NCI-H2171 treated with DMSO at 0.1 percent for 48 hours (cell line): ENCODE measurements at places on chromosomes 16 and 17.
A peak's percentile ranks its signal among the peaks of the same experiment; 100 is the strongest.

GRCh38 chr17:60305141-60305540 lies 86.8 kb downstream of the USP32 start:
- DNase-seq: no peak

DNA sequence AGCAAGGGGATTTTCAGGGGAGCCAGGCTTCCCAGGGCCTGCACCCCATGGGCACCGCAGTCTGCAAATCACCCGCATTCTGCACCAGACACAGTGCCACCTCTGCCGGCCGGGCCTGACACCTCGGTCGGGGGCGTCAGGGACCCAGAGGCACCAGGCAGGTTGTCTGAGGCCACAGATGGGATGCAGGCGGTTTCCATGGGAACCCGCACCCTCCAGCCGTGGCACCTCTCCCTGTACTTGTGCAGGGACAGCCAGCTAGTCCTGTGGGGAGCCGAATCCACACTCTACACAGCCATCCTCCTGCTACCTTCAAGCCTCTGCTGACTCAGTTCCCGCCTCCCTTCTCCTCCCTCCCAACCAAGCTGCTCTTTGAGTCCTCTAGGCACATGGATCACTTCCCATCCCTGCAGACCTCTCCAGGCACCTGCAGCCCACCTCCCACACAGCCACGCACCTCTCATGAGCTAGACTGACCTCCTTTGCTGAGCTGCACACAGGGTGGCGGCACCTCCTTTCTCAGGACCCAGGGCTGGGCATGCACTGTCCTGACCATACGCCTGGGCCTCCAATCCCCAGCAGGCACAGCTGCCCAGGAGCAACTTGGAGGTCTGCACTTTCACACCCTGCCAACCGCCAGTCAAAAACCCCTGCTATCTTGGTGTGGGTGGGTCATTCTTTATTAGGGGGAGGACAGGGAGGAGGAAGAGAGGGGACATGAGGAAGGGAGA lies 119.5 kb downstream of the C16orf78 start:
- peak; percentile 37 for DNase-seq

DNA sequence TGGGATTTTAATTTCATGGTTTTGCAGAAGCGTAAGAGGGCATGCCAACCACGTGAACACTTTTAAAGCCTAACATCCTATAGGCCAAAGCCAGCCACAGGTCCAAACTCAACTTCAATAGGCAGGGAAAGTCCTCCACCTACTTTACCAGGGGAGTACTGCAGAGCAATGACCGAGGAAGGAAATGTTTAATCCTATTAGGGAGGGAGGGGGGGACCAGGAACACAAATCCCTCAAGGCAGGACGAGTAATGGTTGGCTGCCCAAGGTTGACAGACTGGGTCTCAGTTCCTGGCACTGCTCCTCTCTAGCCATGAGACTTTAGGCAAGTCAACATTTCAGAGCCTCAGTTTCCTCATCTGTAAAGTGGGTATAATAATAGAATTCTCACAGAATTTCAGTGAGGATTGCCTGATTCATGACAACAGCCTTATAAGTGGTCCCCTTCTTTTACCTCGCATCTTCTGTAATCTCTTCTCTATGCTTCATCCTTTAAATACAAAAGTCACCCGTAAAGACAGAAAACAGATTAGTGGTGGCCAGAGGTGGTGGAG lies 315.8 kb downstream of the HAPSTR1 start:
- no peak for DNase-seq

GRCh38 chr16:83389751-83390150 lies 418.0 kb upstream of the HSBP1 start:
- DNase-seq: no peak

GRCh38 chr16:79601092-79601930 lies 774 bp upstream of the MAF start:
- DNase-seq: no peak

DNA sequence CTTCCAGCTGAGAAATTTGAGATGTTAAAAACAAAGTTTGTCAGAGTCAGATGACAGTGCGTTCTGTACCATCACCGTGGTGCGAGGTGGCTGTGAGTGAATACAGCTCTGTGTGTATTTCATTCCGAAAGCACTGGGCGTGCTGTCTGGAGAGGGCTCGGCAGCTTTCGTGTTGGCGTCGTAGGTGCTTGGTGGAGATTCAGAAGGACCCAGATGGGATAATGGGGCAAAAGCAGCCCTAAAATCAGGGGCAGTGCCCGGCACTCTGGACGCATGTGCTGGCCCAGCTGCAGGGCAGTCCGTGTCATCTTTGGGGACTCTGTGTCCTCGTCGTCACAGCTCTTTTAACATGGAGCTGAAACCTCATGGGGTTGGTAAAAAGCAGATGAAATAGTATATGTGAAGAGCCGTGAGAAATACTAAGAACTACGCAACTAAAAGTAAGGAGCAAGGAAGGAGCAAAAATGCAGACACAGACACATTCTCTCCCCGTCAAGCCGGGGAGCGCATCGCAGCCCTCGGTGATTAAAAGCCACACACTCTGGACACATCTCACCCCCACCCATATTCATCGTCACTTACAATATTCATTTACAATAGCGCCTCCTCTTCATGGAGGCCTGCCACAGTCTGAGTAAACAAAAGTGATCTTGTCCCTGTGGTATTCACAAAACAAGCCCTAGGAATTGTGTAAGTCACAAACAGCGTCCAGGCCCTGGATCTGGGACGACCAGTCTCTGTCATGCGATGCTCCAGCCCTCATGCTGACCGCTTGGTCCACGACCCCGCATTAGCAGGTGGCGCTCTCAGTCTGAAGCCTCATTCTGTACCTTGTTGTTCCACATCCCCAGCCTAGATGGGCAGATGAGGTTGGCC lies 206.7 kb downstream of the RPTOR start:
- DNase-seq: no peak

DNA sequence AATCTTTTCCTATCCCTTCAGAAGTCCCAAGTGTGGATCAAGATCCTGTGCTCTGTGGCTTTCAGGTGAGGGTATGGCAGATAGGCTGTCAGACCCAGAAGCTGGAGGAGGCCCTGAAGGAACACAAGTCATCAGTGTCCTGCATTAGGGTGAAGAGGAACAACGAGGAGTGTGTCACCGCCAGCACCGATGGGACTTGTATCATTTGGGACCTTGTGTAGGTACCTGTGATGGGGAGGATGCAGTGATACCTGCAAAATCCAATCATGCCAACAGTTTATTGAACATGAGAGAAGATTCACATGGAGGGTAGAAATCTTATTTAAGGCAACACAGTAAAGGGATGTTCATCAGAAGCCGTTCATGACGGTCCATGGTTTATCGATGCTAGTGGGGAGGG lies 10.0 kb upstream of the USP43 start:
- no peak for DNase-seq

DNA sequence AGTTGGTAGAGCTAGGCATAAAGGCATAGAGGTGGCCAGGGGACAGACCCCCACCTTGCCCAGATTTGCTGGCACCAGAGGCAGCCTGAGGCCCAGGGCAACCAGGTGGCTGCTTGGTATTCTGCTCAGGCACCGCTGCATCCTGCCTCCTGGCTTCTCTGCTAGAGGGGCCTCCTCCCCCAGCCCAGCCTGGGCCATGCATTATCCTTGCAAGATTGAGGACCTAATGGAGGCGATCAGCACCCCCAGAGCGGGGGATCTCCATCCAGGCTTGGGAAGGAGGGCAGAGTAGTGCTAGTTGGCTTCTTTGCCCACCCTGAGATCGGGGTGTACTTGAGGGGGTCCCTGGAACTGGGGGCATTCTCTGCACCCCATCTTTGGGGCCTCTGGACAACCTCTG lies 23.8 kb downstream of the CDK5RAP3 start:
- no peak for DNase-seq

GRCh38 chr17:46078675-46079074 lies 79.6 kb downstream of the STH start:
- DNase-seq: no peak

GRCh38 chr17:17028878-17029535 lies 13.2 kb upstream of the MPRIP start:
- peak; percentile 99 for DNase-seq

DNA sequence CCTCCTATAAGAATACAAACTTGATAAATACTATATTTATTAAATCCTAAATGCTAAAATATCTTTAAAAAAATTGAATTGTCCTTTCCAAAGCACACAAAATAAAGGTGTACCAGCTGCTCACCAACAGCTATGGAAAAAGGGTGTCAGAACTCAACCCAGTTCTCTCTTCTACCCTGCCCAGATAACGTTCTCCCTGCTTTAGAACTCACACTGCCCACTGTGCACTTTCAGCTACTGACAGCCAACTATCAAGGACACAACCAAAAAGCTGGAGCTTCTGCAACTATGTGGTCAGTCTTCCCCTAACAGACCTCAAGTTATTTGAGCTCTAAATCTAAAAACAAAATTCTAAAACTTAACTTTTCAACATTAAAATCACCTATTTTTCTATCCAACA lies 13.7 kb downstream of the AP1G1 start:
- DNase-seq: no peak

GRCh38 chr16:75559564-75560372 lies 3.7 kb upstream of the TMEM231 start:
- peak; percentile 58 for DNase-seq

GRCh38 chr16:56295739-56296527 lies 104.6 kb downstream of the GNAO1 start:
- peak; percentile 14 for DNase-seq

DNA sequence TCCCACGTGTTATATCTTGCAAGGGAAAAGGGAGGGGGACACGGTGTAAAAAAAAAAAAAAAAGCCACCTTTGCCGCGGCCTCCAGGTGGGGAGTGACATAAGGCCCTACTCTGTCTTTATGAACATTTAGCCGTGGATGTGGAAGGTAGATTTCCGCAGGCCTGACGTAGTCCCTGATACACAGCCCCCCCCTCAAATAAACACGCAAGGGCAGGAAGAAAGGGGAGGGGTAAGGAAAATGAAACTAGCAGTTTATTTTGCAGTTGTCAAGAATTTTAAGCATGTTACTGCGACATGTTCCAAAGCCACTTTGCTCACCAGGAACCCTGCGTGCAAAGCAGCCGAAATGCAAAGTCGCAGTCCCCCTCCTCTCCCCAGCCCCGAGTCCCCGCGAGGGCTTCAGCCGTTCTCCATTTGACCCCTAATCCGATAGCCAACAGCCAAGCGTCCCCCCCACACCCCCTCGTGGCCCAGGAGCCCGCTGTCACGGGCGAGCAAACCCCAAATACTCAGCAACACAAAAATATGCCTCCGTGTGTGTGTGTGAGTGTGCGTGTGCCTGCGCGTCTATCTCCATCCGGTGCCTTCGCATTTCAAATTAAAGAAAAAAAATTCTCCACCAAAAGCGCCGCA lies 1.2 kb downstream of the CBX4 start:
- peak; percentile 45 for DNase-seq

DNA sequence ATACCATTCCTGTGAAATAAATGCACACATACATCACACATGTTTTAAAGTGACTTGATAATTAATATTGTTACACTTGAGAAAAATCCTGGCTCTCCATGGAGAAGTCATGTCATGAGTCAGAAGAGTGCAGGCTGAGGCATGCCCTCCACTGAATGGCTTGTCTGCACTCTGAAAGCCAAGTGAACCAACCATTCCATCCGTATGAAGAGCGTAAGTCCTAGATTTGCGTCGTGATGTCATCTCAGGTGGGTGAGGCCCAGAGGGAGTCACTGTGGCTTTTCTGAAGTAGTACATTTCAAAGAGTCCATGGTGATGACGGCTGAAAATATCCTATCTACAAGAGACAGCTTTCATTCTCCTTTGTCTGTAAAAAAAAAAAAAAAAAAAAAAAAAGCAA lies 83.5 kb upstream of the IRX5 start:
- peak; percentile 34 for DNase-seq

DNA sequence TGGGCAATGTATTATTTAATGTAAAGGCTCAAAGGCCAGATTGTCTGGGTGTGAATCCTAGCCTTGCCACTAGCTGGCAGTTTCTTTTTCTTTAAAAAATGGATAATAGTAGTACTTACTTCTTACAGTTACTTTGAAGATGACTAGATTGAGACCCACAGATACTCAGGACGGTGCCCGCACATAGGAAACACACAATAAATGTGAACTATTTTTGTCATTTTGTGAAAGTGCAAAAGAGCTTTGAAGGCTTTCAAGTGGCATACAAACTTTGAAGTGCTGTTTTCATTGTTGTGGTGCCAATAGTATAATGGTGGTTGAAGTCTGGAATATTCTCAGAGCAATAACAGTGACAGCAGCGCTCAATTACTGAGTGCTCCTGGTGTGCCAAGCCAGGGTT lies 63.6 kb downstream of the OTOA start:
- DNase-seq: no peak

DNA sequence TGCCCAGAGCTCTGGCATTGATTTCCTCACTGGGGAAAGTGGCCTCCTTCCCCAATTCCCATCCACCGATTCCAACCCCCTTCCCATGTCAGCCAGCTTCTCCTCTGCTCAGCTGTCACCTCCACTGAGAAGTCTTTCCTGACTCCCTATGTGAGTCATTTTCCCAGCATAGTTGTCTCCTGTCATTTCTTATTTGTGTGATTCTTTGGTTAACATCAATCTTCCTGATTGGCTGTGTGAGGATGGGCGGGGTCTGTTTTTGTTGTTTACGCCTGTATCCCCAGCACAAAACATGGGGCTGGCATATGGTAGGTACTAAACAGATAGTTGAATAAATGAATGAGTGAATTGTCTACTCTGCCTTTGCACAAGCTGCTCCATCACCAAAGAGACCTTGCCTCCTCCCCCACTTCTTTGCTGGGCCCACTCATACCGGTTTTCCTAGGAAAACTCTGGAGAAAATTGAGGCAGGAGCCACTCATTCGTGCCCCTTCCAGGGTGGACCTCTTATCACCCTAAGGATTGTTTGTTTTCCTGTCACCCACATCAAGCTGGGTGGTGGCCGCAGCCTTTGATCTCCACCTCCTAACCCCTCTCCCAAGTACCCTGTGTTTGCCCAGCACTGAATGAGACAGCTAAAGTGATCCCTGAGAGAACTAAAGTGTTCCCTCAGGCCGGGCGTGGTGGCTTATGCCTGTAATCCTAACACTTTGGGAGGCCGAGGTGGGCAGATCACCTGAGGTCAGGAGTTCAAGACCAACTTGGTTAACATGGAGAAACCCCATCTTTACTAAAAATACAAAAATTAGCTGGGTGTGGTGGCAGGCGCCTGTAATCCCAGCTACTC lies 1.2 kb upstream of the GRB7 start:
- no peak for DNase-seq

GRCh38 chr16:13453325-13453724 lies 466.6 kb upstream of the ERCC4 start:
- DNase-seq: peak; percentile 59

DNA sequence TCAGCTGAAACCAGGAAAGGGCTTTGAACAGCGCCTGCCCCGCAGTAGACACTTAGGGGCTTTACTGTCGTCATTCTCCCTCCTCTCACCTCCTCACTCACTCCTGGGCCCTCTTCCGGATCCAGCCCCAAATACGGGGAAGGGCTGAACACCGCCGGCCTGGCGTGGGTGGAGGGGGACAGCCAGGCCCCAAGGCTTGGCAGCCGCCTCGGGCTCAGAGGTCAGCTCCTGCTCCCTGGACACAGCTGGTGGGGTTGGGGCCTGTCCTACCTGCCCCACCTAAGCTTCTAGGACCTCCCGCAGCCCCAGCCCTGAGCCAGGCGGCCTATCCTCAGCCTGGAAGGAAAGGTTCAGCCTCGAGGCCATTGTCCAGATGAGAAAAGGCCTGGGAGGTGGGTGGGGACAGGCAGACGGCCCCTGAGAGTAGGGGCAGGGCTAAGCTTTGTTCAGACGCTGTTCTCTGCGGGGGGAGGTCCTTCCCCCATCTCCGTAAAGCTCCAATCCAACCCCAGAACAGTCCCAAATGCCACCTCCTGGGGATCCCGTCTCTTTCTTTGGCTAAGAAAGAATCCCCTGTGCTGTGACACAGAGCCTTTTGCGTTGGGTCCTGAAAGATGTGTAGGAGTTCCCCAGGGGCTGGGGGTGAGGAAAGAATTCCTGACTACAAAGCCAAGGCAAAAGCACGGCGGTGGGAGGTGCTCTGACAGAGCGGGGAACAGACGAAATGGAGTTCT lies 881 bp upstream of the LLGL1 start:
- no peak for DNase-seq

GRCh38 chr17:9132944-9133610 lies 111.8 kb downstream of the NTN1 start:
- no peak for DNase-seq
